Thymus (tissue), 14 donors: ENCODE measurements at places on chromosomes 16 and 17. TPM values are rescaled to one million over a fixed set of nuclear protein-coding genes. Genes with fewer than 3 reads are reported as not detected.

TMC5 gene
- total RNA-seq: under 0.01 TPM

- H3K4me3 ChIP-seq: peak overlapping the region; percentile 39
- H3K27ac ChIP-seq: peak overlapping the region; percentile 46
- DNase-seq: no peak
- peaks cover 57% of the 10 kb centered on the region for H3K4me1 ChIP-seq
- peaks cover 8% of the 10 kb centered on the region for H3K27me3 ChIP-seq
These were observed 9.0 kb downstream of the CUEDC1 start for GRCh38 chr17:57945996-57946797.

SMTNL2 gene
- total RNA-seq: 0.57 TPM

DNA sequence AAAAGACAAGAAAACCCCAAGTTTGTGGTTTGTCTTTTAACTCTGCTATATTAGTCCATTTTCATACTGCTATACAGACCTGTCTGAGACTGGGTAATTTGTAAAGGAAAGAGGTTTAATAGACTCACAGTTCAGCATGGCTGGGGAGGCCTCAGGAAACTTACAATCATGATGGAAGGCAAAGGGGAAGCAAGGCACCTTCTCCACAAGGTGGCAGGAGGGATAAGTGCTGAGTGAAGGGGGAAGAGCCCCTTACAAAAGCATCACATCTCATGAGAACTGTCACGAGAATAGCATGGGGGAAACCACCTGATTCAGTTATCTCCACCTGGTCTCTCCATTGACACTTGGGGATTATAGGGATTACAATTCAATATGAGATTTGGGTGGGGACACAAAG is 13.5 kb upstream of the ADAM11 start:
- no peaks in the 10 kb centered on the region for H3K4me1 ChIP-seq
- no peaks in the 10 kb centered on the region for H3K27me3 ChIP-seq
- H3K36me3 ChIP-seq: peaks cover 20% of the 10 kb centered on the region

DBNDD1 gene
- total RNA-seq: 0.52 TPM

RHBDL1 gene
- total RNA-seq: 5.1 TPM

- no peaks in the 10 kb centered on the region for H3K36me3 ChIP-seq
- H3K27ac ChIP-seq: peak overlapping the region; percentile 97
- H3K27me3 ChIP-seq: no peaks in the 10 kb centered on the region
- DNase-seq: no peak
- H3K4me3 ChIP-seq: no peak overlapping the region
These were observed 6.1 kb downstream of the IL21R start for GRCh38 chr16:27408012-27408601.

DNA sequence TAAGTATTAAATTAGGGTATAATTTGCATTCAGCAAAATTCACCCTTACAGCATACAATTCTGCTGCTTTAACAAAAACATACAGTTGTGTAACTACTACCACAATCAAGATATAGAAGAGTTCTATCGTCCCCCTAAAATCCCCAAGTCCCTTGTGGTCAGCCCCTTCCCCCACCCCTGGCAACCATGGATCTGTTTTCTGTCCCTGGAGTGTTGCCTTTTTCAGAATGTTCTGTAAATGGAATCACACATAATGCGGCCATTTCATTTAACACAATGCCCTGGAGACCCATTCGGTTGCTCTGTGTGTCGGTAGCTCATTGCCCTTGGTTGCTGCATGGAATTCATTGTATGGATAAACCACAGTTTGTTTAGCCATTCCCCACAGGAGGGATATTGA is 190.2 kb downstream of the IRX5 start:
- no peak overlapping the region for H3K27ac ChIP-seq
- H3K36me3 ChIP-seq: no peaks in the 10 kb centered on the region
- DNase-seq: no peak
- H3K4me3 ChIP-seq: no peak overlapping the region

DNA sequence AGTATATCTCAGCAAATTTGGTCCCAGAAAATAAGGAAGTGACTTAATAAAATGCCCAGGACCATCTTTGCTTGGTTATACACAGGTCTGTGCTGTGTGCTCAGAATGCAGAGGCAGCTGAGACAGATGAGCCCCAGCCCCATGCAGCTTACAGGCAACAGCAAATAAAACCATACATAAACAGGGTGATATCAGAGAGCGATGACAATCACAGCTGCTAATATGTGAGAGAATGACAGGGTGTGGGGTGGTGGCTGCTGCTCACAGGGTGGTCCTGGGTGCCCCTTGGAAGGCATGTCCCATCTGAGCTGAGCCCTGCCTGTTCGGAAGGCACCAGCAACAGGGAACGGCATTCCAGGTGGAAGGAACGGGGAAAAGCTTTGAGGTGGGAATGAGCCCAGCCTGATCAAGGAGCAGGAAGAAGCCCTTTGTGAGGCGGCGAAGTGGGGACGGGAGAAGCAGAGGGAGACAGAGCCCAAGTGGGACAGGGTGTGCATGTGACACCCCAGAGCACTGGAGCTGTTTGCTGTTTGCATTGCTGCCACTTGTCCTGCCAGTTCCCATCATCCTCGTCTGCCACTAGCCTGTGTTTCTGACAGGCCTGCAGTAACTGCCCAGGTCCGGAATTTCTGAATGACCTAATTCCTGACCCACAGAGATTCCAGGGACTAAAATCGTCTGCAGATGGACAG is 150.5 kb downstream of the KATNIP start:
- no peak overlapping the region for H3K27ac ChIP-seq
- H3K27me3 ChIP-seq: no peaks in the 10 kb centered on the region
- peaks cover 2% of the 10 kb centered on the region for H3K36me3 ChIP-seq
- DNase-seq: no peak
- H3K4me1 ChIP-seq: no peaks in the 10 kb centered on the region
- no peak overlapping the region for H3K4me3 ChIP-seq

DNA sequence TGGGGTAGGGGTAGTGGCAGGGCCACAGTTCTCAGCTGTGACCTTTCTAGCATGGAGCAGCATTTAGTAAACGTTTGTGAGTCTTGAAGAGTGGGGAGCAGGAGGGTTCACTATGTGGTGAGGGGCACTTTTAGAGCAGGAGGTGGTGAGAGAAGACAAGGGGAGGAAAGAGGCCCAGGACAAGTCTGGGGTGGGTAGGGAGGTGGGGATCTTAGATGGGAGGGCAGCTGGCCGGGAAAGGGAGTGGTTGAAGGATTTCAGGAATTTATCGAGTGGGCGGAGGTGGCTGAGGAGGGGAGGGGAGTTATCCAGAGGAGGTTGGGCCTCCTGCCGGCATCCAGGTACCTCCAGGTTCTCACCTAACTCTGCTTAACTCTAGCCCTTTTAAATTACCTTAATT is 1.9 kb downstream of the CLEC16A start:
- H3K4me3 ChIP-seq: no peak overlapping the region
- peaks cover 47% of the 10 kb centered on the region for H3K4me1 ChIP-seq
- no peak overlapping the region for H3K27ac ChIP-seq
- no peaks in the 10 kb centered on the region for H3K36me3 ChIP-seq
- DNase-seq: no peak

CDK5R1 gene
- 3.1 TPM for total RNA-seq

ACADVL gene
- total RNA-seq: 221 TPM

GPR142 gene
- 0.09 TPM for total RNA-seq

GCGR gene
- 0.05 TPM for total RNA-seq

DNA sequence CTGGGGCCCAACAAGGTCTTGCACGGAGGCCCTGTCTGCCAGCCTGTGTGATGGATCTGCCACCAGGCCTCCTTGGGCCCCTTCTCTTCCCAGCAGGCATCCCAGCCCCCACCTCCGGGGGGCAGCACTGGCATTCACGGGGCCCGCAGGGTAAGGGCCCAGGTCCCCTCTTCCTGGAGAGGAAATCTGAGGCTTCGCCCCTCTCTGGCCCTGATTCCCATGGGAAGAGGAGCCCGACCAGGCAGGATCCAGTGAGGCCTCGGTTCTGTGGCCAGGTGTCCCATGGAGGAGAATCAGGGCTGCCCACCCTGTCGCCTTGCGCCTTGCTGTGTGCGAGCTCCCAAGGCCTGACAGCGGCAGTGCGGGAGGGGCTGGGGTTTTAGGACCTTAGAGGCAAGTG is 48.4 kb downstream of the PDPK1 start:
- DNase-seq: no peak
- no peak overlapping the region for H3K27ac ChIP-seq
- peaks cover 12% of the 10 kb centered on the region for H3K4me1 ChIP-seq
- peaks cover 58% of the 10 kb centered on the region for H3K36me3 ChIP-seq
- H3K4me3 ChIP-seq: no peak overlapping the region

SLFN12 gene
- total RNA-seq: 9.7 TPM

GNGT2 gene
- 6.9 TPM for total RNA-seq

AMZ2 gene
- total RNA-seq: 64.5 TPM

LRRC37A gene
- total RNA-seq: 3.3 TPM
